ENCODE measurements at places on chromosomes 1 and 21. TPM values are rescaled to one million over a fixed set of nuclear protein-coding genes. Genes with fewer than 3 reads are reported as not detected.
A peak's percentile ranks its signal among the peaks of the same experiment; 100 is the strongest.

The NR1I3 gene
- total RNA-seq = not detected

The SAMD13 gene
- total RNA-seq = 8.1 TPM

DNA sequence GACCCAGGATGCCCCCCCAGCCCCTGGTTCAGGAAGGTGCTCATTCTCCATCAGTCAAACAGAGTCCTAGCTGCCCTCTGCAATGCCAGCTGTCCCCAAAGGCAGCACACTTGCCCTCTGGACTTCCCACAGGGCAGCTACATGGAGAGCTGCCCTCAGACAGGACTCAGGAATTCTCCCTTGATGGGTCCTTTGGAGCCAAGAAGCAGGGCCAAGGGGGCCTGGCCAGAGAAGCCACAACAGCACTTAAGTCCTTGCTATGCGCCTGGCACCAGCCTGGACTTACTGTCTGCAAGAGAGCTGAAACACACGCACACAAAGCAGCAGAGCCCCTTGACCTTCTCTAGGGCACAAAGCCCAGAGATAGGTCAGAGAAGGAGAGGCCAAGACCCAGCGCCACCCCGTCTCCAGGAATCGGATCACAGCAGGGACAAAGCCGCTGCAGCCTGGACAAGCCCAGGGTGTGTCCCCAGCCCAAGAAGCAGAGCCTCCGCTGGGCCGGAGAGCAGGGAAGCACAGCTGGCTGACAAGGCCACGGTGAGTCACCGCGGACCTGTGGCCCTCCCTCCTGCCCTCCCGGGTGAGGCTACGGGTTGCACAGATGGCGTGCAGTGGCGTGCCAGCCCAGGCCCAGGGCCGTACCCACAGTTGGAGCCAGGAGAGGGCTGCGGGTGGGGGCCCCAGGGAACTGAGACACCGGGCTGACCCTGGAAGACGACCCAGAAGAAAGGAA lies 1.7 kb downstream of the WNT9A start:
- no peak for DNase-seq

DNA sequence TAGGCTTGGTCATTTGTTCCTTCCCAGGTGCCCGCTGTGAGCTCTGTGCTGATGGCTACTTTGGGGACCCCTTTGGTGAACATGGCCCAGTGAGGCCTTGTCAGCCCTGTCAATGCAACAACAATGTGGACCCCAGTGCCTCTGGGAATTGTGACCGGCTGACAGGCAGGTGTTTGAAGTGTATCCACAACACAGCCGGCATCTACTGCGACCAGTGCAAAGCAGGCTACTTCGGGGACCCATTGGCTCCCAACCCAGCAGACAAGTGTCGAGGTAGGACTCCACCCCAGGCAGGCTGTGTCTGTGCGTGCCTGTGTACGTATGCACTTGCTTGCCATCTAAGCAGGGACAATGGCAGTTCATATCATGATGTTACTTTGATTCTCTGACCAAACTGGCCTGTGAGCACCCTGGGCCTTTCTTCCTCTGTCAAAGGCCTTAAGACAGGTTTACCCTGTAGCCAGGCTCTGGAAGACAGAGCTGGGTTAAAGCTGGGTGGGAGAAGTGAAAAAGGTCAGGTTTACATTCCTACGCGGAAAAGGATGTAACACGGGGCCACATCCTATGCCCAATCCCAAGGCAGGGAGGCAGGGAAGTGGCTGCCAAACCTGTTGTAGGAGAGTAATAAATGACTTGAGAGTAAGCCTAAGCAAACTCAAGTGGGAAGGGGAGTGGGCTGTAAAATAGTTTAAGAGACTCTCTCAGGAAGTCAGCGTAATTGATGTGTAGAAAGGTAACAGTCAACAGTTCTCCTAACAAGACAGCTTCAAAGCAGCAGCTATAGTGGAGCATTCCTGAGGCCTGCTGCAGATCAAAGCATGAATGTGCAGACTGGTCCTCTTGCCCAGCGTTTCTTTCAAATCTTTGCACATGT lies 42.5 kb downstream of the LAMC2 start:
- DNase-seq = peak; percentile 33

DNA sequence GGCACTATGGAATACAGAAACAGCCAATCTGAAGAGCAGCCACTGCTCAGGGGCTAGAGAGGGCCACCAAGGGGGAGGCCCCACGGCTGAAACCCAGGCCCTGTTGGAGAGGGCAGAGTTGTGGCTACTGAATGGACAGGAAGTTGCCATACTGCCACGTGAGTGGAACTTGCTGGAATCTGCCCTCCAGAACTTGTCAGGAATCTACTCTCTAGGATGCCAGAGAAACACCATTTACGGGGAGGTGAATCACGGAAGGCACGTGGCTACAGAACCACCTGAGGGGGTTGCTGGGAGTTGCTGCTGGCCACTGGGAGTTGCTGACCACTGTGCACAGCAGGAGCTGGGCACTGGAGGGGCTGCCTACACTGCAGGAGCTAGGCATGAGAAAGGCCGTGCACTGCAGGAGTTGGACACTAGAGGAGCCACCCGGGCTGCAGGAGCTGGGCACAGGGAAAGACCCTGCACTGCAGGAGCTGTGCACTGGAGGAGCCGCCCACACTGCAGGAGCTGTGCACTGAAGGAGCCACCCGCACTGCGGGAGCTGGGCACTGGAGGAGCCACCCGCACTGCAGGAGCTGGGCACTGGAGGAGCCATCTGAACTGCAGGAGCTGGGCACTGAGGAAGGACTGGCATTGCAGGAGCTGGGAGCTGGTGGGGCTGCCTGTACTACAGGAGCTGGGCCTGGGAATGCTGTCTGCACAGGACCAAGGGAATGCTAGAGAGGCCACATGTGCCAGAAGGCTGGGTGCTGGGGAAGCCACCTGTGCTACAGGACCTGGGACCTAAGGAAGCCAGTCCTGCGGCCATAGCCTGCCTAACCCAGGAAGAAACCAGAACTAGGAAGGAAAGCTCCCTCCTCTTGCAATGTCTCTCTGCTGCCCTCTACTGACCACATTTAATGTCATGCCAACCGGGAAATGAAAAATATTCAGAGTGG lies 343.4 kb downstream of the MATN1 start:
- DNase-seq = peak; percentile 52

DNA sequence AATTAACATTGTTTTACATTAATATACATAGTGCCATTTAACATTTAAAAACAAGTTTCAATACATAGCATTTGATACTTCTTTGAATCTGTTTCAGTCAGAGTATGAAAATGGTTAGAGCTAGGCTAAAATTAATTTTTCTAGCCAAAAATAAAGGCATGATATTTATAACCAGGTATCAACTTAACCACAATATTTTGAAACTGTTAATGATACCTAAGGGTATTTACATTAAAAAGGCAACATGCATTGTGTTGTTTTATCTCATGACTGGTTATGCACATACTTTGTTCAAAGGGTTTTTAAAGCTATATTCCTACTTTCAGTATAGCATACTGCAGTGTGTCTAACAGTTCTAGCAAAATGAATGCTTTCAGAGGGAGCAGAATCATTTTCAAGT lies 130.0 kb downstream of the HS2ST1 start:
- no peak for DNase-seq

GRCh38 chr1:184502161-184502560 lies 115.3 kb downstream of the C1orf21 start:
- DNase-seq = no peak

DNA sequence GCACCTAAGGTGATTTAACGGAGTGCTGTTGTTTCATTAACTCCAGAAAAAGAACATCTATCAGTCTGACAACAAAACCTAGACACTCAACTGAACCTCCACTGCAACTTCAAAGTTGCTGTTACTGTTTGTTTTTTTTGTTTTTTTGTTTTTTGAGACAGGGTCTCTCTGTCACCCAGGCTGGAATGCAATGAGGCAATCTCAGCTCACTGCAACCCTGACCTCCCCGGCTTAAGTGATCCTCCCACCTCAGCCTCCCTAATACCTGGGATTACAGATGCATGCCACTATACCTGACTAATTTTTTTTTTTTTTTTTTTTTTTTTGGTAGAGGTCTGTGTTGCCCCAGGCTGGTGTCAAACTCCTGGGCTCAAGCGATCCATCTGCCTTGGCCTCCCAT lies 66.7 kb upstream of the SDC3 start:
- no peak for DNase-seq

The NMNAT1 gene
- 11.5 TPM for total RNA-seq

GRCh38 chr1:66711420-66711819 lies 40.8 kb upstream of the DYNLT5 start:
- DNase-seq = no peak

GRCh38 chr1:176791906-176792305 lies 328.9 kb downstream of the PAPPA2 start:
- no peak for DNase-seq

The OR10Z1 gene
- total RNA-seq = not detected

GRCh38 chr1:240070188-240070587 lies 21.5 kb upstream of the FMN2 start:
- no peak for DNase-seq

GRCh38 chr1:226634166-226634588 lies 85.6 kb downstream of the STUM start:
- DNase-seq = no peak

DNA sequence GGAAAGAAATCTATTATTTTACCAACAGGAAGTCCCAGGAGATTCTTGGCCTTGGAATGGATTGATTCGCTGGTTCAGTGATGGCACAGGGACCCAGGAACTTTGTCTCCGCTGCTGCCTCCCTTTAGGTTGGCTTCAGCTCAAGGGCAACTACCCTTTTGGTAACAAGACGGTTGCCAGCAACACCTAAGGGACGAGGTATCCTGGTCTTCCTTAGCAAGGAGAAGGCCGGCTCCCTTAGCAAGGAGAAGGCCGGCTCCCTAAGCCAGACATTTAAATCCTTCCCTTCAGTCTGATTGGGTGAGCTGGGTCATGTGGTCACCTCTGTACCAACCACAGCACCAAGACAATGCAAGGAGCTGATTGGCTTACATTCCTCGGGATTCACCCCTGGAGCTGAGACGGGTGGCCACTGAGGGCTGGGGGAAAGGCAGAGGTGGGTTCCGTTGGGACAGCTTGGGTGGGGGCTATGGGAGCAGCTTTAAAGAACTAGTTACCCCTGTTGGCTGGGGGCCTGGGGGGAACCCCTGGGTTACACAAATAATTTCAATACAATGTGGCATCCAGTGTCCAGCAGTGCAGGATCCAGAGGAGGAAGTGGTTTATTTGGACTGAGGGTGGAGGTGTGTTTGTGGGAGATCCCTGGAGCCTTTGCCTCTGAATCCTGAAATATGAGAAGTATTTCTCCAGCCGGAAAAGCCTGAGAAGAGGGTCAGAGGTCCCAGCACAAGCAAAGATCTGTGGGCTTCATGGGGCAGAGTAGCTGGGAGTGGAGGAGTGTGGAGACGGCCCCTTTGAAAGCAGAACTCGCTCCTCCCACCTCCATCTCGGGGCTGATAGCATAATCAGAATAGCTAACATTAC lies 20.7 kb upstream of the CLIC4 start:
- DNase-seq = no peak

DNA sequence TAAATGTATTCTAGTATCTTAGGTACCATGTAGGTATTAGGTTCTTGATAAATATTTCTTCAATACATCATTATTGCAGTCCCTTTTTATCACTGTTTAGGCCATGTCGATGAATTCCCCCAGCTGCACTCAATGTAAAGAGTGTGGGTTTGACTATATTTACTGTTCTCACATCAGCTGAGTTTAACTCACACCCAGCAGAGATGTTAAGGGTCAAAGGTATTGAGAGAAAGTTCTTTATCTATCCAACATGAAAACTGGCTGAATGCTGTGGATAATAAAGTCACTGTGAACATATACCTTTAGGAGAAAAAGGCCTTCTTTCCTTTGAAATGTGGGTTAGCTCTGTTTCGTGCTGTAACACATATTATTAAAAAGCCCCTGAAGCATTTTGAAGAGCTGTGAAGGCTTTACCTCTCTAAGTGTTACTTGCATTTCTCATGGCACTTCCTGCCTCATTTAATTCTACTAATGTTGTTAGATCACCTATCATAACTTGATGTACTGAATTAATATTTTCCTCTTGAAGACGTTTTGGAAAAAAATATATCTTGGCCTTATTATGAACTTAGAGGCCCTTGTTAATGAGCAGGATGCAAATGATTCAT lies 19.1 kb upstream of the LYST start:
- DNase-seq = no peak

- no peak for DNase-seq
Measured at GRCh38 chr1:67192902-67193301, 26.6 kb downstream of the IL23R start.

DNA sequence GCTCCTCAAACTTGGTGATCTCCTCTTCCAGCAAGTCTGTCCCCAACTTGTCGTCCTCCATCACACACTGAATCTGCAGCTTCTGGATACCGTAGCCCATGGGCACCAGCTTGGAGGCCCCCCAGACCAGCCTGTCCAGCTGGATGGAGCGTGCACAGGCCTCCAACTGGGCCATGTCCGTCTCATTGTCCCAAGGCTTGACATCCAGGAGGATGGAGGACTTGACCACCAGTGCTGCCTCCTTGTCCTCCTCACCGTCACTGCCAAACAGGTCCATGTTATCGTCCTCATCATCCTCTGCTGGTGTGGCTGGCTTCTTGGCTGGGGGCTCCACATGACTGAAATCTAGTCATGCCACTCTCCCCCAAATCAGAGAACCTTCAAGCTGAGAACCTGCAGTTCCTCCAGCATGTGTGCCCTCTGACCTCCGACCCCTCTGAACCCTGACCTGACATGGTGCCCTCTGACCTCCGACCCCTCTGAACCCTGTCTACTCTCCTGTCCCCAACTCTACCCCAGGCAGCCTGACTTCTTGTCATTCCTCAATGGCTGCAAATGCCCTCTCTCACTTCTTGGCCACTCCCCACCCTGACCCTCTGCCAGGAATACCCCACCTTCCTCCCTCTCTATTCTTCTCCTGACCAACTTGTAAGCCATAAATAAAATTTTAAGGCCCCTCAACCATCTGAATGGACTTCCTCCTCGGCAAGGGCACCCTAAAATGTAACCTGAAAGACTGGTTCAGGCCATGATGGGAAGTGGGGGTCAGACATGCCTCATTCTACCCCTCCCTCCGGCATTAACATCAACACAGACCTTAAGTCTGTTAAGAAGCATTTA lies 275.7 kb upstream of the C1orf174 start:
- no peak for DNase-seq

- no peak for DNase-seq
Measured at GRCh38 chr1:179728271-179728670, 14.8 kb upstream of the FAM163A start.

DNA sequence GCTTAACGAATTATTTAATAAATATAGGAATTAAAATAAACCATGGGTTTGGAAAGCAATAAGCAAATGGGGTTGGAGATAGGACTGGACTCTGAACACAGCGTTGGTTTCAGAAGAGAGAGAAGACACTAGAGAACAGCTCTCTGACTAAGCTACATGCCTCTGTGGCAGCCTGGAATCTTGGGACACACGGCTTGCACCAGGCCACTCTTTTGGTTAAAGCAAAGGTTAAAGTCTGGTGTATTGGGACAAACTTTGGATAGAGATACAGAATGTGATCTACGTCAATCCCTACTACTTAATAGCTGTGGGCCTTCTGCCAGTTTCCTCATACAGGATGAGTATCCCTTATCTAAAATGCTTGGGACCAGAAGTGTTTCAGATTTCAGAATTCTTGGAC lies 49.7 kb upstream of the HSD17B7 start:
- no peak for DNase-seq

- no peak for DNase-seq
Measured at GRCh38 chr21:33112151-33112550, 42.2 kb downstream of the OLIG1 start.

Data from urinary bladder (tissue), 4 donors.